ENCODE measurements at places on chromosomes 11 and 22.
A peak's percentile ranks its signal among the peaks of the same experiment; 100 is the strongest.

DNA sequence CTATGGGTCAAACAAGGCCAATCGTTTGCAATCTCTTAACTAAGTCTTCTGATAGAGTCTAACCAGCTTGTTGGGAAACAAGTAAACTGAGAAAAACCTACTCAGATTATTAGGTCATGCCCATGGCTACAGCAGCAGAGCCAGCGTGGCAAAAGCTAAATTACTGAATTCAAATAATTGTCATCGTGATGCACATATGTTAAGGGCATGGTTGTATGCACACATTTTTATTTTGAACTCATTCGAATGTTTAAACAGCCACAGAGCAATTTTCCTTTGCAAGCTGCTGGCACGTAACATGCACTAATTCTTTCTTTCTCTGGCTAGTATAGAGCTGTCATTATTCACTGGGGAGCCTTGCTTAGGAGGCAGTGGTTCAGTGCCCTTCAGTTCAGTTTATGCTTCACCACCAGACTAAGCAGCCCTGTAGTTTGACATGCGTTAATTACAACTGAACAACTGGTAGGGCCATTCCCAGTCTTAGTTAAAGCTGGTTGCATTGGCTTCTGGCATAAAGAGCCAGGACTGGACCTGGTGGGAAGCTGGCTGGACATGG, 396.4 kb downstream of the METTL15 start:
- no peak for DNase-seq

DNA sequence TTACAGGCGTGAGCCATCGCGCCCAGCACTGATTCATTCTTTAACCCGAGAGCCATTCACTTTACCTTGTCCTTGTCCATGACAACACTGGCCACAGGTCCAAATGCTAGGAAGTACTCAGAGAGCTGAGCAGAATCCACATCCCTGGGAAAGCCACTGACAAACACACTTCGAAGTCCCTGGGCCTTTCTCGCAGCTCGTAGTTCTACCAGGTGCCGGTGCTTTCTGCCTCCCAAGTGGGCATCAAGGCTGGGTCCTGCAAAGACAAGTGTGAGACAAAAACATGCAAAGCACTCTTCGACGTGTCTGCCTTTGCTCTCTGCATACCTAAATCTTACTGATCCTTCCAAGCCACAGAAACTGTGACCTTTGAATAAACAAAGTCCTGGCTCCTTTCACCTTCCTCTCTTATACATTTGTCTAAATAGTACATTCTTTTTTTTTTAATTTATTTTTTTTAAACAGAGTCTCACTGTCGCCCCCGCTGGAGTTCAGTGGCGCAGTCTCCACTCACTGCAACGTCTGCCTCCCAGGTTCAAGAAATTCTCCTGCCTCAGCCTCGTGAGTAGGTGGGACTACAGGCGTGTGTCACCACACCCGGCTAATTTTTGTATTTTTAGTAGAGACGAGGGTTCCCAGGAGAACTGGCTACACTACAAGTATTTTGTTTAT, 2.2 kb downstream of the TUT1 start:
- DNase-seq = peak; percentile 73

- DNase-seq = no peak
Observed at GRCh38 chr11:84806354-84806753, 820.8 kb downstream of the DLG2 start.

- peak; percentile 71 for DNase-seq
Observed at GRCh38 chr11:23497040-23497439, 636.8 kb upstream of the CCDC179 start.

GRCh38 chr22:29772170-29772641, 5.0 kb downstream of the UQCR10 start:
- peak; percentile 64 for DNase-seq

GRCh38 chr11:2585566-2586086, 114.2 kb downstream of the KCNQ1OT1 start:
- no peak for DNase-seq

DNA sequence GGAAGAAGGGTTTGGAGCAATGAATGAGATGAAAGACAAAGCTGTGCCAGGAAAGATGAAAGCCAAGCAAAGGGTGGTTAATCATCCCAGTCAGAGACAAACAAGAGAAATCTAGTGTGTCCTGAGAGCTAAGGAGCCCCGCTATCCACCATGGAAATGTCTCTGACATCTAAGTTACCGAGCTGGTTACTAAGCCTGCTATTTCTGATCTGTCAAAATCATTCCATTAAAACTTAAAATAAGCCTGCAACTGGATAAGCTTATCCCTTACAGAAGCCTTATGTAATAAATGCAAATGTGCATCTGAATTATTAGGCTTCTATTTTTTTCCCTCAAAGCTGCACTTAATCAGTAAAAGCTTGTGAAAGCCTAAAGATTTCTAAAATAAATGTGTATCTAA, 22.1 kb upstream of the SESN3 start:
- DNase-seq = no peak

DNA sequence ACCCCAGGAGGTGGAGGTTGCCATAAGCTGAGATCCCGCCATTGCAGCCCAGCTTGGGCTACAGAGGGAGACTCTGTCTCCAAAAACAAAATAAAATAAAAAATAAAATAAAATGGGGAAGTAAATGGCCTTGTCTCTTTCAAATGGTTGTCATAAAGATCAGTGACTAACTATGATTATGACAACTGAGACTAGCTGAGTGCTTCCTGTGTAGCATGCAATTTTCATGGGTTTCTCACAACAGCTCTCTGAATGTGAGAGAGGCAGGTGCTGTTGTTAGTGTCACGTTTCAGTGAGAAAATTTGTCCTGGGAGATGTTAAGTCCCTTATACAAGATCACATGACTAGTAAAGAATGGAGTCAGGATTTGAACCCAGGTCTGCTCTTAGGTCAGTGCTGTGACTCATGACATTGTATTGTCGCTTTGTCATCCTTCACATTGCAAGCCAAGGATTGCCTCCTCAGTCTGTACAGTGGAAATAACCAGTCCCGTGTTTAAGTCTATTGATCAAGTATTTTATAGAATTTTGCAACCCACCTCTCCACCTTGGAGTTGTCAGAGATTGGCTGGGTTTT, 163.3 kb upstream of the CCDC90B start:
- no peak for DNase-seq

DNA sequence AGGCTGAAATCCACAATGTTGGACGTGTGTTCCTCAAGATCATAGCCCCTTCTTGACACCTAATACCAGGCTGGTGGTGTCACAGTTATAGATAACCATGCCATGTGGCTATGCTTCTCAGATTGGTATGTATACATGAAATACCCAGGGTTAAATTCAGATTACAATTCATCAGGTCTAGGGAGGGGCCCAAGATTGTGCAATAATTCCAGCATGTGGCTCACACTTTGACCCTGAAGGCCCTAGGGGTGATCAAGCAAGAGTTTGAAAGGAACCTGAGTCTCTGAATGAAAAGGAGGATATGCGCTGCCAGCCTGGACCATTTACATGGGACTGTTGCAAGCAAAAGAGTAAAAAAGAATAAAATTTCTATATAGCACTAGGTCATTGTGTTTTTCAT, 7.4 kb downstream of the OR4C6 start:
- no peak for DNase-seq

DNA sequence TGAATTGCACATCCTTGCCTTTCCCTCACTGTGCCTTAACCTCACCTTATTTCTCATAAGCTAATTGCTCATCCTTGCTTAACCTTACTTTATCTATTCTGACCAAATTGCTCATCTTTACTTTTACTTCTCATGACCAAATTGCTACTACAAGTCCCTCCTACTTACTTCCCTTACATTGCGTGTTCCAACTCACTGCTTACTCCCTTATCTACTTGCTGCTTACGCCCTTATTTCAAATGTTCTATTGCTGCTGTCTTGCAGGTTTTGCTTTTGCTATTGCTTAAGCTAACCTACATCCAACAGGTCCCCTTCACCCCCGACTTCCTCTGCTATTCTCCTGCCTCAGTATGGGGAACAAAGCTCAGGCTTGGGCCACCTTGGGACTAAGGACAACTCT, 8.0 kb downstream of the OR8B2 start:
- no peak for DNase-seq

DNA sequence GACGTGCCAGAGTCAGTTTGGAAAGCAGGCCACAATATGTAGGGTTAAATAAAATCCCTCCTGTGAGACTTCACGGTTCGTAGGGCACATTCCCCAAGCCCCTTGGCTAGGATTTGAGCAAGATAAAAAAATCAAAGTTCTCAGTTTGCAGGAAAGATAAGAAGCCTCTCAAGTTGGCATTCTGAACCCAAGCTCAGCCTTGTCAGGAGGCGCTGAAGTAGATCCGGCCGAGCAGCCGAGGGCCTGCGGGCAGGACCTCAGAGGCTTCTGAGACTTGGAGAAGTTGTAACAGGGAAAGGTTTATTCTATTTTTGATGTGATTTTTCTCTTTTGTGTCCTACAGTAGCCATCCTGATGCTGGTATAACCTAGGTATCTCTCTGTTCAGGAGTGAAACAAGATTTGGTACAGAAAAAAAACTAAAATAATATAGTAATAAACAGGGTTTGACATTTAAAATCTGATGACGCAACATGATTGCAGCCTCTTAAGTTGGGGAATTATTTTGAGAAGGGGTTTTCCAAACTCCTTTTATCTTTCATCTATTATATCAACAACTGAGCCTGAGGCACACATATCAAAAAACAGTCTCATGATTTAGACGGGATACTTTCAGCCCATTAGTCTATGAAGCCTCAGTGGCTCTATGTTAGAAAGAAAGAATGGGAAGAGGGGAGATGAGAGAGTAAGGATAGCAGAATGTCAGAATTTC, 10.1 kb downstream of the PATE2 start:
- DNase-seq = no peak

- DNase-seq = no peak
Observed at GRCh38 chr11:120378474-120378873, 42.3 kb downstream of the ARHGEF12 start.

DNA sequence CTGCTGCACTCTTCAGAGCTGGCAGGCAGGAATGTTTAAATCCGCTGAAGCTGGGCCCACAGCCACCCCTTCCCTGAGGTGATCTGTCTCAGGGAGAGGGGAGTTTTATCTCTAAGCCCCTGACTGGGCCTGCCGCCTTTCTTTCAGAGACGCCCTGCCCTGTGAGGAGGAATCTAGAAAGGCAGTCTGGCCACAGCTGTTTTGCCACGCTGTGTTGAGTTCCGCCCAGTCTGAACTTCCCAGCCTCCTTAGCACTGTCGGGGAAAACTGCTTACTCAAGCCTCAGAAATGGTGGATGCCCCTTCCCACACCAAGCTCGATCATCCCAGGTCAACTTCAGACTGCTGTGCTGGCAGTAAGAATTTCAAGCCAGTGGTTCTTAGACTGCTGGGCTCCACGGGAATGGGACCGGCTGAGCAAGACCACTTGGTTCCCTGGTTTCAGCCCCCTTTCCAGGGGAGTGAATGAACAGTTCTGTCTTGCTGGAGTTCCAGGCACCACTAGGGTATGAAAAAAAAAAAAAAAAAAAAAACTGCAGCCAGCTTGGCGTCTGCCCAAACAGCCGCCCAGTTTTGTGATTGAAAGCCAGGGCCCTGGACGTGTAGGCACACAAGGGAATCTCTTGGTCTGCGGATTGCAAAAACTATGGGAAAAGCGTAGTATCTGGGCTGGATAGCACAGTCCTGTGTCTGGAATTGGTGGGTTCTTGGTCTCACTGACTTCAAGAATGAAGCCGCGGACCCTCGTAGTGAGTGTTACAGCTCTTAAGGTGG, 127.4 kb downstream of the SPON1 start:
- DNase-seq = no peak

GRCh38 chr22:25159028-25159427, 40.6 kb upstream of the CRYBB3 start:
- no peak for DNase-seq

DNA sequence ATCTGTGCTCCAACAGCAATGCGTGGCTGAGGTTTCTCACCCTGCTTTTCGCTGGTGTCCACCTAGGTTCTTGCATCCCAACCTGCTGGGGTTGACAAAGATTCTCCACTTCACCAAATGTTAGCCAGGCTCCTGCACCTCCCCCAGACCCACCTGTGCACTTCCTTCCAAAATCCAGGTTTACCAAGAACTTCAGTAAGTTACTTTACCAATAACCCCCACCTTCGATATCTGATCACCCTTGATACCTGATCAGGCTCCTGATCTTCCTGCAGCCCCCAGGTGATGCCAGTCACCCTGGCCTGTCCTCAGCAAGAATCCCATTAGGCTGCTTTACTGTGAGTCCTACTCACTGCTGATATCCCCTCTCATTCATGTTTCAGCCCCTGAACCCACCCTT, 1203.4 kb downstream of the TBC1D22A start:
- DNase-seq = no peak

Data from hematopoietic multipotent progenitor cell treated with erythropoietin and hydrocortisone succinate and interleukin-3 and kit ligand, for 4 days (in vitro differentiated cells).